Activated CD4-positive, alpha-beta memory T cell treated with anti-CD3 and anti-CD28 coated beads for 36 hours (primary cell): ENCODE measurements at places on chromosomes 6 and 20.

- DNase-seq, result no peak
Observed at GRCh38 chr6:20757761-20758160, 223.5 kb downstream of the CDKAL1 start.

- no peak for DNase-seq
Observed at GRCh38 chr20:17572034-17572638, 2.3 kb downstream of the DSTN start.

- no peak for DNase-seq
Observed at GRCh38 chr6:113018351-113019151, 671.4 kb downstream of the RFPL4B start.

DNA sequence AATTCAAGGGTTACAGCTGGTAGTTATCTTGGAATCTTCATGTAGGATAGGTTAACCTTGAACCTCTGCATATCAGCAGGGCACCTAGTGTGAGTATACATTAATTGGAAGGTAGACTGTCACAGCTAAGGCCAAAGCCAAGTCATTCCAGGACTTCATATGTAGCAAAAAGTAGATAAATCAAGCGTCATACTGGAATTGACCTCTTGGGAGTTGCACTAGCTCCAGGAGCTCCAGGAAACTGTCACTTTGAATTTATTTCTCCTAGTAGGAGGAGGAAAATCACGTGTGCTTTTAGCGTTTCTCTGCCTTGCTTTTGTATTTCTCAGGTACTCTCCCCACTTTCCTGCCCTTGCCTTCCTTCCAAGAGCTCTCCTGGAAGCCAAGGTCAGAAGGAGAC, 30.3 kb downstream of the RIPOR2 start:
- DNase-seq, result no peak

GRCh38 chr6:137230547-137230946, 11.4 kb upstream of the IFNGR1 start:
- DNase-seq, result no peak

DNA sequence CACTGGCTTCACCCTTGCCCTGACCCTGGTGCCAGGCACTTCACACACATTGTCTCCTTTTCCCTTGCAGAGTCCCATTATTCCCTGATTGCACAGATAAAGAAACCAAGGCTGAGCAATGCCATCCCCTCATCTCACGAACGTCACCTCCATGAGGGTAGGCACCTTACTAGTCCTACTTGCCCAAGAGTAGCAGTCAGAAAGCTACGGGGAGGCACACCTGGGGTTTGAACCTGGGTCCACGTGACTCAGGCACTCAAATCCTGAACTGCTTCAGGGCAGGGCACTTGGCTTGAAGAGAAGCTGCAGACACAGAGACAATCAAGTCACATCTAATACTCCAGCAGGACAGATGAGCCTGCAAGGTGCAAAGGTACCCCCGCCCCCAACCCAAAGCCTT, 1.9 kb downstream of the BCAS1 start:
- DNase-seq, result no peak

GRCh38 chr6:75794954-75795739, 46.1 kb downstream of the MYO6 start:
- DNase-seq, result no peak

- no peak for DNase-seq
Observed at GRCh38 chr20:63080411-63080810, 73.6 kb upstream of the BHLHE23 start.

DNA sequence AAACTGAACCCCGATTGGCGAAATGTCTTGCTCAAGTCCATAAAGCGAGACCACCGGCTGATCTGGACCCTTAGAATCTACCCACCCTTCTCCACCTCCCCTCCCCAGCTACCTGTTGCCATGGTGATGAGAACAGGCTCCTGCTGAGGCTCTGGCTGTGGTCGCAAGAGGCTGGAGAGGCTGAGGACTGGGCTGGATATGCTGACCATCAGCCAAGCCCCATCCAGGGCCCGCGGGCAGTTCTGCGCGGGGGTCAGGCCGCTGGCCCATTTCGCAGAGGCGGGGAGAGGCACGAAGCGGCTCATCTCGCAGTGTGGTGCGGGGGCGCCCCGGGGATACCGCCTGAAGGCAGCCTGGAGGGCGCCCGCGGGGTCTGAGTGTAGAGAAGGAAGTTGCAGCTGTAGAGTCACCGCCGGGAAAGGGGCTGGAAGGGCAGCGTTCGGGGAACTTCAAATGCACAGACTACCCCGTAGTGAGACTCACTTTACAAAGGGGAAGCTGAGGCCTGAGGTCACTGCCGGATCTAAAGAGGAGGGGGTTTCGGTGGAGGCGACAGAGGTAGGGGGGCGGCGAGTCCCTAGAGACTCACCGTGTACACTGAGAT, 671 bp downstream of the TAPBP start:
- peak; percentile 70 for DNase-seq

- DNase-seq, result no peak
Observed at GRCh38 chr6:56364431-56364826, 117.0 kb upstream of the COL21A1 start.

GRCh38 chr6:122788663-122789181, 336 bp upstream of the SMPDL3A start:
- DNase-seq, result no peak

DNA sequence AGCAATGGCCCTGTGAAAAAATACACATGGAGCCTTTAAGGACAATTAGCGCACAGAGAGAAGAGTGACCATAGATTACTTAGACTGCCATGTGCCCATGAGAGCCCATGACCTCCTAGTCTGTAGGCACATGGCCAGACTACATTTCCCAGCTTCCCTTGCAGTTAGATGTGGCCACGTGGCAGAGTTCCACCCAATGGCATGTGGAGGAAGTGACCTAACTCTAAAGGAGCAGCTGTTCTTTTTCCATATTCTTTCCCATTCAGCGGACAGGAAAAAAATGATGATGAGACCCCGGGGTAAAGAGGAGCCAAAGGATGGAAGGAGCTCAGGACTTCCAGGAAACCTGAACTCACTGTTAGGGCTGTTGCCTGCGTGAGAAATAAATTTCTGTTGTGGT, 116.6 kb downstream of the CBLN4 start:
- DNase-seq, result no peak

GRCh38 chr6:21823371-21823770, 229.8 kb downstream of the SOX4 start:
- no peak for DNase-seq

DNA sequence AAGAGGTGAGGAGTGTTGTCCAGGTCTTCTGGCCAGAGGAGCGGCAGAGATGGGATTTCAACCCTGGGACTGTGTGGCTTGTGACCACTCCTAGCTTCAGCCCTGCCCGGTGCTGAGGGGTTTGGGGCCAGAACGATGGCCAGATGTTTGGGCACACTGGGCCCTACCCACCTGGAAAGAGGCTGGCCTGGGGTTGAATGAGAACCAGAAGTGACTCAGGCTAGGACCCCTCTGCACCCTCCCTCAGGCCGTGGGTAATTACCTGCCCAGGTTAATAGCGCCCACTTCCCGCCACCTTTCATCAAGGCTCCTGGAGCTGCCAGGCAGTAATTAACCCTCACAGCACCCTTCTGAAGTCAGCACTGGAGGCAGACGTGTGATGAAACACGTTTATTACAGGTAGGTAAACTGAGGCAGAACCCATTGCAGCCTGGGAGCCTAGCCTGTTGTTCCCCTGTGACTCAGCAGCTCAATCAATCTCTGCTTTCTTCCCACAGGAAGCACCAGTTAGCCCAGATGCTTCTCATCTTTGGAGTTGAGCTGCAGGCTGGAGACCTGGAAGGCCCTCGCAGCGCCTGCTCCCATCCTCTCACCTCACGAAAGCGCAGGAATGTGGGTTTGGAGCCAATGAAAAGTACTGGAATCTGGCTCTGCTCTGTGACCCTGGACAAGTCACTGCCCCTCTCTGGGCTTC, 120.8 kb downstream of the CEBPB start:
- DNase-seq, result no peak

DNA sequence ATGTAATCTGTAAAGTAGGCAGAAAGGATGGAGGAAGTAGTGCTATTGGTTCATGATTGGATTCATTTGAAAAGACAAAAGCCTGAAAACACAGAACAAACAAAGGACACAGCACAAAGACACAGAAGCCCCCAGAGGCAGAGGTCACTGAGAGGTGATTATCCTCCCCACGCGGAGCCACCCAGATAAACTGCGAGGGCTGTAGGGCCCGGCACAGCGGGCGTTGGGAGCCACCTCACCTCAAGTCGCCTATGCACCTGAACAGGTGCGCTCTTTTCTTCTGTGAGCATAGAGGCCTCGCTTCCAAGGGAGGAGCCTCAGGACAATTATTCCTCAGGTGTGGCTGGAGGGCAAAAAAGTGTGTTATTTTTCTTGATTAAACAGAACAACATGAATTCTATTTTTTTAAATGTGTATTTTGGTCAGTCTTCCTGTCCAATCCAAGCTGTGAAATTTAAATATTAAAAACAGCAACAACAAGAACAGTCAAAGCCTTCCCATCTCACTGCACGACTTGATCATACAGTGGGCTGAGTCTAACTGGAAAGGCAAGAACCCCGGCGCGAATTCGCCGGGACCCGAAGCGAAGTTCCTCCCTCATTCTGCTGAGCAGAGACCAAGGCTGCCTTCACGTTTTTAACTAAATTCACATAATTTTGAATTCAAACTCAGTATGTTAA, 205.3 kb downstream of the THBS2 start:
- DNase-seq, result no peak

DNA sequence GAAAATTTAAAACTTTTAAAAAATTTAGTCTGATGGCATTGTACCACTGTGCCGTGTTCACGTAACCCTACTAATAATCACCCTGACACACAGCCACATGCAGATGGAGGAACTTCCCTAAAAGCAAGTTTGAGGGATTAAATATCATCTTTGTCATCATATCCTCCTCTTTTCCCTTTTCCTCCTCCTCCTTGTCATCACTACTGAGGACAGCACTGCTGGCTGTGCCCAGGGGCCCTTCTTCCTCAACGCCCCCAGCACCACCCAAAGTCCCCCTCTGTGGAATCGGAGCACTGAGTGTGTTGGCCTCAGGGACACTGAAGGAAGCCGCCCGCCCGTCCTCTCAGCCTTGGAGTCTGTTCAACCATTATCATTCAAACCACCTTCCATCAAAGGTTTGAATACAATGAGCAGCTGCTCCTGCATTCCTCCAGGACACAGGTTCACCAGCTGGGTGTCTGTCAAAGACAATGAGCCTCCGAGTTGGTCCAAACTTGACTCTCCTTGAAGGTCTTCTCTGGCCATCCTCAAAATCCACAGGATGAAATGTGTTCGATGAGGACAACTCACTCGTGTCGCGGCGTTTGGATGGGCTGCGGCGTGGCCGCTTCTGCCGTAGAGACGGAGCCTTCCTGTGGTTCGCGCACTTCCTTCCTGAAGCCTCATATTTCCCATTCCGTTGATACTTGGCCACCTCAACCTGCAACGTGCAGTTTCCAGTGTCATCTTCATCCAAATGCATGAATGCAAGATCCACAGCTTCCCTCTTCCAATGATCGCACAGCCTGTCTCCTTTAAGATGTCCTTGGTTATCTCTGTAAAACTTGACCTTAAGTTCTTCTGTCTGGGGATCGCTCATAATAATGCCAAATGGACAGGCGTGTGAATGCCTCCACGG, 23.3 kb downstream of the NQO2 start:
- peak; percentile 64 for DNase-seq

GRCh38 chr6:167748458-167749379, 78.0 kb upstream of the AFDN start:
- no peak for DNase-seq

DNA sequence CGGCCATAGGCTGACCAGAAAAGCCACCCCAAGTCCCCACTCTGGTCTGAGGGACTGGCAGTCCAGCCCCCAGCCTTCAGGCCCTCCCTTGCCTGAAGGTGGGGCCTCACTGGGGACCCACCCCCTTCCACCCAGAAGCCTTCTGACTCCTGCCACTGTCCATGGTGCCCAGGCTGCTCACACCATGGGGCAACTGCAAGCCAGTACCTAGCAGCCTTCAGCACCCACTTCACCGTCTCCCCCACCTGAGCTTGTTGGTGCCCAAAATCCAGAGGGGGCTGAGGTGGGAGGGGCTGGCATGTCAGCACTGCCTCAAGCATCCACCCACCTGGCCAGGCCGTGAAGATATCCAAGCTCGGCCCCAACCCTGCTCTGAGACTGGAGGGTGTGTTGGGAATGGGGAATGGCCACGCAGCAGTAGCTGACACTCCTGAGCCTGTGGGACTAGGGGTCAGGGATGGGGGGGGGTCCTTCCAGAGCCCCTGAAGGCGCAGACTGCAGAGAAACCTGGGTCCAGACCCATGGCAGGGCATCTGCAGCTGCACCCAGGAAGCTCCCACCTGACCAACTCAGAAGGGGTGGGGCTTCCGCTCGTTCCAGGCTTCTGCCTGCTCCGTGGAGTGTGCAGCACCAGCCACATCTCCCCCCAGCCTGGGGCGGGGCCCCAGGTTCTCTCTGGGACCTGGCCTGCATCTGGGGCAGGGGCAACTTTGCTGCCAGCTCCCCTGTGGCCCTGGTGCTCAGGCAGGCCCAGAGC, 942.1 kb upstream of the EPHA7 start:
- DNase-seq, result no peak

DNA sequence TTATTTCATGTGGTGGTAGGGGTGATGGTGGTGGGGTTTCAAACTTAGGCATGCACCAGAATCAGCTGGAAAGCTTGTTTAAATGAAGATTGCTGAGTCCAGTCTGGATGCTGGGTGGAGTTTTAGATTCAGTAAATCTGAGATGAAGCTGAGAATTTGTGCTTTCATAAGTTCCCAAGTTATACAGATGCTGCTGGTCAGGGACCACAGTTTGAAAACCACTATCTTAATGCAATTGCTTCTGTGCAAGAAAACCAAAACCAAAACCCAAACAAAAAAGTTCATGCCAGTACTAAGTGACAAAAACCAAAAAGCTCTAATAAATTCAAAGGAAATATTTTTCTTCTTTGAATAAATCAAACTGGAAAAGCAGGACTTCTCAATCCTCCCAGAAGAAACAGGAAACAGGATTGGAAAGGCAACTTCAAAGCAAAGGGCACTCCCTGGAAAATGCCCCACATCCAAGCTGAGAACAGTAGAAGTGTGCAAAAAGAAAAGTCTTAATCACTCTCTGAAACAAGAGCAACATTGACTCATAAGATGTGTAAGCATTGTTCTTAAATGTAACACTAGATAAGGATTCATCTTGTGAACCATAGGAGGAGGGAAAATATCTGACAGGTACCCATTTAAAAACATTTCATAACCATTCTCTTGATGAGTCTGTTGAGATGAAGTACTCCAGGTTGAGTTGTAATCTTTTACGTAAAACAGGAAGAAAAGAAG, 481.5 kb upstream of the HSF2 start:
- no peak for DNase-seq

DNA sequence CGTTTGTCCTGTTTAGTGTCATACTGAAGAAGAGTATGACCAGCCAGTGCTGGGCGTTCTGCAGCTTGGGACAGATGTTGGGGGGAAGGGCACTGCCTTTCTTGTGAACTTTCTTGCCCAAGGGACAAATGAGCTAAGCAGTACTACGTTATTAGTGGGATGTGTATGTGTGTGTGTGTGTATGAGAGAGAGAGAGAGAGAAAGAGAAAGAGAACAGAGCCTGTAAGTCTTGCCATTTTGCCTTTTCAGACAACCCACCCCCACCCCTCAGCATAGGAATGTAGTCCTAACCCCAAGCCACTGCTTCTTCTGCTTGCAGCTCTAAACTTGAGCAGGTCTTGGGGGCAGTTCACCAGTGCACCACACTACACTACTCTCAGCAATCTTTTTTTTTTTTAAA, 45.5 kb downstream of the E2F3 start:
- no peak for DNase-seq

- DNase-seq, result no peak
Observed at GRCh38 chr6:2215342-2215741, 30.1 kb downstream of the GMDS start.

GRCh38 chr6:92114091-92114675, 1305.2 kb downstream of the EPHA7 start:
- DNase-seq, result no peak
